Left ventricle myocardium inferior (tissue), 1 donor: ENCODE measurements at places on chromosomes 11 and 22. TPM values are rescaled to one million over a fixed set of nuclear protein-coding genes. Genes with fewer than 3 reads are reported as not detected.

GRCh38 chr22:19567157-19568009, 43.2 kb upstream of the CLDN5 start:
- DNase-seq = peak; percentile 38
- peaks cover 52% of the 10 kb centered on the region for H3K4me1 ChIP-seq
- H3K4me3 ChIP-seq = no peak overlapping the region
- H3K36me3 ChIP-seq = no peaks in the 10 kb centered on the region
- H3K27ac ChIP-seq = peak overlapping the region; percentile 80

DNA sequence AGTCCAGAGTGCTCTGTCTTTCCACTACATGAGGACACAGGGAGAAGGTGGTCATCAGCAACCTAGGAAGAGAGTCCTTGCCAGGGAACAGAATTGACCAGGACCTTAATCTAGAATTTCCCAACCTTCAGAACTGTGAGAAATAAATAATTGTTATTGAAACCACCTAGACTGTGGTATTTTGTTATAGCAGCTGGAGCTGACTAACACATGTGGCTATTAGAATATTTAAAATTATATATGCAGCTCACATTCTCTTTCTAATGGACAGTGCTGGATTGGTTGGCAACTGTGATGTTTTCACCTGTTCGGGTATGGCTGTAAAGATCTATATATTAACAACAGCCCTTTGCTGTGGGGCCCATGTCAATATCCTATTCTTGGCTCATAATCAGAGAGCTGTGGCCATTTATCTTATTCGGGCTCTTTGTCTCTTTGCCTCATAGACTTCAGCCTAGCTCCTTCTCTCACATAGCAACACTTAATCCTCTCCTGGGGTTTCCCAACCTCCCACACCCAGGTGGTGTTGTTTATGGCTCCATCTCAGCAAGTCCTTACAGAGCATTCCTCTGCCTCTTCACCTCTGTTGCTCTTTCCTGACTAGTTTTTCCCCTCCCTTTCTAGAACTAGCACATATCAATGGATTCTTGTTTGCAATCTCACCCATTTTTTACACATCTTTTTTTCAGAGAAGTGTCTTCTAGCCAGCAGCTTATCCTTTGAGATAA, 46.4 kb upstream of the AMOTL1 start:
- no peak overlapping the region for H3K4me3 ChIP-seq
- H3K36me3 ChIP-seq = no peaks in the 10 kb centered on the region
- no peak for DNase-seq
- no peak overlapping the region for H3K27ac ChIP-seq
- no peaks in the 10 kb centered on the region for H3K27me3 ChIP-seq

DNA sequence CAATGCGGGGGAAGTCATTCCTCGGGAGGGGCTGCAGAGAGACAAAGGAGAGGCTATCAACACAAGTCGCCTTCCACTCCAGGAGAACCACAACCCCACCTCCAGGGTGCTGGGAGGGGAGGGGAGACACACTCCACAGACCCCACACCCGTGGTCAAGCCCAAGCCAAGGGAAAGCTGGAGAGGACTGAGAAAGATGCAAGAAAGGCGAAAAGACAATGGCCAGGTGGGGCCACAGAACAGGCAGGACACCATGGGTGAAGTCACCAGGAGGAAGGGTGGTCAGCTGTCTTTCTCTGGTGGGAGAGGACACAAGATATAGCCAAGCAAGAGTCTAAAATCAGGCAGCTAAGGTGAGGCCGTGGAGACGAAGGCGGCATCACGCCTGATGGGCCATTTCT, 16.0 kb downstream of the HDHD5 start:
- no peak overlapping the region for H3K27ac ChIP-seq
- DNase-seq = no peak
- no peaks in the 10 kb centered on the region for H3K27me3 ChIP-seq
- H3K4me3 ChIP-seq = no peak overlapping the region

DNA sequence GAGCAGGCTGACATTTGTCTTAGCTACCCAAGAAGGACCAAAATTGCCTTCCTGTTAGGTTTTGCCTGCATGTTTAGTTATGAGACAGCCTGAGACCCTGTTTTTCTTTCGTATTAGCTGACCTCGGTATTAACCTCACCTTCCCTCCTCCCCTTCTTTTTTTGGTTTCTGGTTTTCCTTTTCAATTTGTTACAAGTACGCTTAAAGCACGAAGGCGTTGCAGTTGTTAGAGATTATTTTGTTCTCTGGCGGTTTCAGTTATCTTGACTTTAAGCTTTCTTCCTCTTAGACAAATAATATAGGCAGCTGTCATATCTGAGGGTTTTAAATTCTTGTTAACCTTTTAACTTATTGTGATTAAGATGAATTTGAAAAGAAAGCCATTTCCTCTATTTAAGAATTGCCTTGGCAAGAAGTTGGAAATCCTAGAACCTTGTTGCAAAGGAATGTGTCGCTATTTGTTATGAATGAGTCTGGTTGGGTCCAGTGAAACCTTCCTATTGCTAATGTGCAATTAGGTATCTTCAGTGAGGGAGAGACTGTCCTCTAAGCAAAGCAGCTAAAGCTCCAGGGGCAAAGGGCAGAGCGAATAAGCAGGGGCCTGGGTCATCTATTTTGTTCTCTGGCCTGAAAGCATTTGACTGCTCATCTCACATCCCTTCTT, 45.7 kb downstream of the PACS1 start:
- H3K27me3 ChIP-seq = no peaks in the 10 kb centered on the region
- H3K4me3 ChIP-seq = no peak overlapping the region
- H3K27ac ChIP-seq = no peak overlapping the region
- H3K36me3 ChIP-seq = no peaks in the 10 kb centered on the region
- H3K4me1 ChIP-seq = peaks cover 78% of the 10 kb centered on the region

DNA sequence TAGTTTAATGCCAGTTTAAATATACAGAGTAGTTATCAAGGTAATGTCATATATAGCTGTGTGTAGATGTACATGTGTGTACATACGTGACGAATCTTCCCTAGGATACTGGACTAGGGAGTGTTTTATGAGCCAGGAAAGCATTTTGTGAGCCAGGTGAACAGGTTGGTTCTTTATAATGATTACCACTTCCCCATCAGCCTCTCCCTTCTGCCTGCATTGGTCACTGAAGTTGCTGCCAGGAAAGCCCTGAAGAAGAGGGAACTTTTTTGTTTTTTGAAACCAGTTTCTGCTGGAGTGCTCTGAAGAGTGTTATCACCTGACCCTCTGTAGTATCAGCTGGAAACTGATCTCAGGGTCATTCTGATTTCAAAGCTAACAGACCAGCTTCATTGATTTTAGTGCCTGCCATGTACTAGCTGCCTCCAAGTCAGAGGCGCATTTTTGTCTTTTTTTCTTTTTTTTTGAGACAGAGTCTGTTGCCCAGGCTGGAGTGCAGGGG, 14.2 kb upstream of the ST14 start:
- no peak overlapping the region for H3K4me3 ChIP-seq
- peaks cover 57% of the 10 kb centered on the region for H3K4me1 ChIP-seq
- H3K36me3 ChIP-seq = peaks cover 44% of the 10 kb centered on the region
- H3K27me3 ChIP-seq = no peaks in the 10 kb centered on the region

DNA sequence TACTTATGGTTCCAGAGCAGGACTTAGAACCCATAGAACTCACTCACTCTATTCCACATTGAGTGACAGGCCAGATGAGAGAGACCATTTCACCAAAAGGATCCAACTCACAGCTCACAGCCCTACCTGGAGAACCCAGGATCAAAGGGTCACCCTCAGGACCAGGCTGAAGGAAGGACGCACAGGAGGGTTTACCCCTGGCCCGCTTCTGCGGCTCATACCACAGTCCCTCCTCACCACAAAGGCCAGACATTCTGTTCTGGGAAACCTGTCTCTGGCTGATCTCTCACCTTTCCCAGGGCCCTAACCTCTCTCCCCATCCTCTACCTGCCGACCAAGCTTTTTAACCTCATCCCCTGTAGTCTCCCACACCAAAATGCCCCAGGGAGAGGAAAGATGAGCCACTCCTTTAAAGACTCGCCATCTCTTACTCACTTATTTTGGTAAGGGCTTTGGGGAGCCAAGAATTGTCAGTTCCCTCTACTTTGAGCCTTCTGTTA, 4.7 kb downstream of the FOSL1 start:
- no peak overlapping the region for H3K4me3 ChIP-seq
- no peaks in the 10 kb centered on the region for H3K36me3 ChIP-seq
- H3K4me1 ChIP-seq = peaks cover 63% of the 10 kb centered on the region
- no peak for DNase-seq
- H3K27me3 ChIP-seq = peaks cover 15% of the 10 kb centered on the region

DNA sequence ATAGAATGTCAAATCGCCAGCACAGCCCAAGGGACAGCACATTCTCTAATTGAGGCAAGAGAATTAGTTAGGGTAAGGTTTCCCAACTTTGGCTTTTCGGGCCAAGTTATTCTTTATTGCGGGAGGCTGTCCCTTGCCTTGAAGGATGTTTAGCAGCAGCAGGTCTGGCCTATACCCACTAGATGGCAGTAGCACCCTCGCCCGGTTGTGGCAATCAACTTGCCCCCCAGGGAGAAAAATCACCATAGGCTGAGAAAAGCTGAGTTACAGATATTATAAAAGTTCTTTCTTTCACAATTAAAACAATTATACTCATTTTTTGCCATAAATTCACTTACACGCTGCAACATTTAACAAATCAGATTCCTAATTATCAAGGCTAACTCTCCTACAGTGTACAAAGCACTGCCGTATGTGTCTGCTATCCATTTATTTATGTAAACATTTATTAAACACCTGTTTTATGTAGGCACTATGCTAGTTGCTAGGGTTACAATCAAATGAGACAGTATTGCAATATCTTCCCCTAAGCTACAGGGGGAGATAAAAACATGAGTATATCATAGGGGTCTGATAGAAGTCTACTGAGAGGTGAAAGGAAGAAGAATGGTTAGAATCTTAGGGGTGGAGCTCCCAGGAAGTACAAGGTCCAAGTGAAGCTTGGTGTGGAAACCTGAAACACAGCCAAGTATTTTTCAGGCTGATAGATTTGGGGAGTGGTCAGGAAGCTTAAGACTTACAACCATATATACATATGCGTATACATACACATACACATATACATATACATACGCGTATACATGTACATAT, 452.3 kb downstream of the RAB38 start:
- no peak overlapping the region for H3K27ac ChIP-seq
- H3K27me3 ChIP-seq = no peaks in the 10 kb centered on the region
- H3K4me1 ChIP-seq = no peaks in the 10 kb centered on the region
- no peak for DNase-seq
- H3K36me3 ChIP-seq = no peaks in the 10 kb centered on the region

DNA sequence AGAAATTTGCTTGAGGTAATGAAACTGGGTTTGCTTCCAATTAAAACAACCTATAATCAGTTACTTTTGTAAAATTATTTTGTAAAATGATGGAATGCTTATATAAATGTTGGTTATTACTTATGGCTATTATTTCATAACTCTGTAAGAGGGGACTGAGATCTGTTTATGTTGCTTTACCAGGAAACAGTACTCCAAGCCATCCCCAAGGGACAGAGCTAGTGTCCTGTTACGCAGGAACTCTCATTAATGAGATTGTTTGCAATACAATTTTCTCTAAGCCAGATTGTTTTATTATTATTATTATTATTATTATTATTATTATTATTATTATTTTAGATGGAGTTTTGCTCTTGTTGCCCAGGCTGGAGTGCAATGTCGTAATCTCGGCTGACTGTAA, 2.3 kb upstream of the NOX4 start:
- no peaks in the 10 kb centered on the region for H3K36me3 ChIP-seq
- peaks cover 29% of the 10 kb centered on the region for H3K27me3 ChIP-seq
- H3K4me1 ChIP-seq = peaks cover 6% of the 10 kb centered on the region
- DNase-seq = no peak

DNA sequence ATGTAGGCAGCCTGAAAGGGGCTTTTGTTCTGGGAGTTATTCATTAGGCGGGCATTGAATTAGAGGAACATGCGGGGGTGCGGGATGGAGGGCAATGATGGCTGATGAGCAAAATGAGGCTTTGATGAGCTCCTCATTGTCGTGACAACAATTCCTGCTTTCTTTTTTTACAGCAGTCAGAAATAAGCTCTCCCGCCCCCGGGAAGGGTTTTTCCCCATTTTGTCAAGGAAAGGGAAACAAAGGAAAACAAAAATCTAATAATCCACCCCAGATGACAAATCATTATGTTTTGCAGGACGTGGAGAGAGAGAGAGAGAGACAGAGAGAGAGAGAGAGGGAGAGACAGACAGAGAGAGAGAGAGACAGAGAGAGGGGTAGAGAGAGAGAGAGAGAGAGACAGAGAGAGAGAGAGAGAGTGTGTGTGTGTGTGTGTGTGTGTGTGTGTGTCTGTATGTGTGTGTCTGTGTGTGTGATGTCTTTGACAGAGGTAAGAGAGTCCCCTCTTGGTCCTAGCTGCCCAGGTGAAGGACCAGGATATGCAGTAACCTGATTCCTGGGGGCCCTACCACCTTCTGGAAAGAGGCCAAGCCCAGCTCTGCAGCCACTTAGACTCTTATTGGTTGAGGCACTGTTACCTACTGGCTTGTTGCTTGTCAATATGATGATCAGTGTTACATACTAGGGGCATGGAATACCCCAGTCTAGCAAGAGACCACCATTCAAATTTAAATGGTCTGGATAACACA, 46.7 kb upstream of the PARVA start:
- H3K27ac ChIP-seq = no peak overlapping the region
- no peak overlapping the region for H3K4me3 ChIP-seq
- H3K36me3 ChIP-seq = no peaks in the 10 kb centered on the region
- no peak for DNase-seq
- H3K27me3 ChIP-seq = no peaks in the 10 kb centered on the region
- H3K4me1 ChIP-seq = peaks cover 4% of the 10 kb centered on the region

- no peak for DNase-seq
- peaks cover 3% of the 10 kb centered on the region for H3K4me1 ChIP-seq
- no peak overlapping the region for H3K4me3 ChIP-seq
- no peaks in the 10 kb centered on the region for H3K27me3 ChIP-seq
- H3K36me3 ChIP-seq = no peaks in the 10 kb centered on the region
These were observed 16.9 kb upstream of the SIK2 start for GRCh38 chr11:111585371-111585770.

DNA sequence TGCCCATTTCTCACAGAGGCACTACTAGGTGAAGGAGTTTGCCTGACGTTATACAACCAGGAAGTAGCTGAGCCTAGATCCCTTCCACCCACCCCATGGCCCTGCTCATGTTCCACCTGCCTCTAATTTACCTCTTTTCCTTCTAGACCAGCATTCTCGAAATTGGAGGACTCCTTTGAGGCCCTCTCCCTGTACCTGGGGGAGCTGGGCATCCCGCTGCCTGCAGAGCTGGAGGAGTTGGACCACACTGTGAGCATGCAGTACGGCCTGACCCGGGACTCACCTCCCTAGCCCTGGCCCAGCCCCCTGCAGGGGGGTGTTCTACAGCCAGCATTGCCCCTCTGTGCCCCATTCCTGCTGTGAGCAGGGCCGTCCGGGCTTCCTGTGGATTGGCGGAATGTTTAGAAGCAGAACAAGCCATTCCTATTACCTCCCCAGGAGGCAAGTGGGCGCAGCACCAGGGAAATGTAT, 14.1 kb downstream of the PIK3IP1 start:
- no peak for DNase-seq
- no peak overlapping the region for H3K4me3 ChIP-seq
- no peak overlapping the region for H3K27ac ChIP-seq
- H3K27me3 ChIP-seq = no peaks in the 10 kb centered on the region

BIRC3 gene
- total RNA-seq = 8.1 TPM

BRSK2 gene
- total RNA-seq = 0.52 TPM

RASGRP2 gene
- total RNA-seq = 21.1 TPM

SCN2B gene
- 24.9 TPM for total RNA-seq

GAB4 gene
- not detected for total RNA-seq

ZNF214 gene
- 0.96 TPM for total RNA-seq

MIOX gene
- total RNA-seq = not detected

MAJIN gene
- total RNA-seq = not detected
